GDM1 (cell line): ENCODE measurements at places on chromosomes 3 and 15.

DNA sequence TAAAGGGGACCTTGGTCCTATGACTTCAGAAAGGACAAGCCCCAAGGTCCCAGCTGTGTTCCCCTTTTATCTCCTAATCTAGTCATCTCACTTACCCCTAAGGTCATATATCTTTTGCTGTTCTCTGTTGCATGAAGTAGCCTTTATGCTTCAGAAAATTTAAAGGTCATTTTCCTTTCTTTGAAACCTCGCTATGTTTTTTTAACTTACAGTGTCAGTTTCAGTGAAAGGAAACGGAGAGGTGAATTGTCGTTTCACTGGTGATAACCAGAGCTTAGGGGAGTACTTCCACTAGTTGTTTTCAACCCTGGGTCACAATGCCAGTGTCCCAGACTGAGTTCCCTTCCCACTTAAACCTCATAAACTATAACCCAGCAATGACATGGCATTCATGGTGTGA, 357.4 kb downstream of the GAP43 start:
- no peak for DNase-seq

DNA sequence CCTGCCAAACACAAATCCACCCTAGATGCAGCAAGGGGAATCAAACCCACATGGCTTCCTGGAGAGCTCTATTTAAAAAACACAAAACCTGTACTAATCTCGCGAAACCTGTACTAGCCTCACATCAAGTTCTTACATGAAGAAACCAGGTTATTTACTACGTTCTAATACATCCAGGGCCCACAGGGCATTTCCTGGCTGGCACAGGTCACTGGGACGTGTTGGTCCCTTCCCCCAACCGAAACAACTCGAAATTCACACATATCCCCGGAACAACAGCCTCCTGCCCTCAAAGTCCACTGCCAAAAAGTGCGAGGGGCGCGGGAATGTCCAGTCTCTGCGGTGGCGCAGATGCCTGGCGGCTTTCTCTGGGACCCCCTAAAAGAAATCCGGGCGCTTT, 955 bp downstream of the CDCP1 start:
- DNase-seq, result no peak

DNA sequence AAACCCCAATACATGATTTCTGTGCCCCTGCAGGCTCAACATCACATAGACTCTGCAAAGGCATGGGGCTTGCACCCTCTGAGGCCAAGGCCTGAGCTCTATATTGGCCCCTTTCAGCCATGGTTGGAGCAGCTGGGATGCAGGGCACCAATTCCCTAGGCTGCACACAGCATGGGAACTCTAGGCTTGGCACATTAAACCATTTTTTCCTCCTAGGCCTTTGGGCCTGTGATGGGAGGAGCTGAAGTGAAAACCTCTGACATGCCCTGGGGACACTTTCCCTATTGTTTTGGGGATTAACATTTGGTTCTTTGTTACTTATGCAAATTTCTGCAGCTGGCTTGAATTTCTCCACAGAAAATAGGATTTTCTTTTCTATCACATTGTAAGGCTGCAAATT, 1629.5 kb downstream of the OTOL1 start:
- DNase-seq, result no peak

- DNase-seq, result peak; percentile 13
These were observed 5.9 kb upstream of the CALML4 start for GRCh38 chr15:68210821-68211655.

DNA sequence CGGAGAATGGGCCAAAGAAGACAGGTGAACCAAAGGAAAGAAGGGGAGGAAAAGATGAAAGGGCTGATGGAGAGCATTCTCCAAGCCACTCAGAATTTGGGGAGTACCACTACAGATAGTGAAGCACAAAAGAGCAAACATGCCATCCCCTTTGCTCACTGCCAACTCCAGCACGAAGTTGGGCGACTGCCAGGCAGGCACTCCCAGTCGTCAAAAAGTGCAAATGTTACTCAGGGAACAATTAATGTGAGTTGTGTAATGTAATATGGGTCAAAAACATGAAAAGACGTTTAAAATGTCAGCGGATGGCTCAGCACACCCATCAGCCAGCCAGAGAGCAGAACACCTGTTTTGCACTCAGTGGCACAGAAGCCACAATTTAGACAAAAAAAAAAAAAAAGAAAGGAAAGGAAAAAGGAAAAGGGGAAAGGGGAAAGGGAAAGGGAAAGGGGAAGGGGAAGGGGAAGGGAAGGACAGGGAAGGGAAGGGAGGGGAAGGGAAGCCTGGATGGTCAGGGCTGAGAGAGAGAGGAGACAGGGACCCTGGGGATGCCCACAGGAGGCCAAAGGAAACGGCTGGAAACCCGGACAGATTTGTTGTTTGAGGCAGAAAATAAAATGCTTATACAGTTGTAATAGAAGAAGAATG, 82.7 kb downstream of the COL8A1 start:
- no peak for DNase-seq

DNA sequence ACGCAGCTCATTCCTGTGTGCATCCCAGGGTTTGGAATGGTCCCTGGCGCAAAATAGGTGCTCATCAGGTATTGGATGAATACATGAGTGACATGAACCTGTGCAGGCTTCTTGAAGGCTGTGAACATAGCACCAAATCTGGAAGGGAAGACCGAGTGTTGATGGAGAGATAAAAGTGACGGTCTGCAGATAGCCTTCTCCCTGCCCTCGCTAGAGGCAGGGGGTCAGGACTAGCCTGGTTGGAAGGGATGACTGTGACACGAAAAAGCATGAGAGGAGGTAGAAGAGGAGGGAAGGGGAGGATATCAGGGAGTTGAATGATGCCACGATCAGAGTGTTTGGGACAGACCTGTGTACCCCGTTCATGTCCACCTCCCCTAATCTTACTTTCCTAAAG, 267.1 kb downstream of the XXYLT1 start:
- DNase-seq, result no peak

DNA sequence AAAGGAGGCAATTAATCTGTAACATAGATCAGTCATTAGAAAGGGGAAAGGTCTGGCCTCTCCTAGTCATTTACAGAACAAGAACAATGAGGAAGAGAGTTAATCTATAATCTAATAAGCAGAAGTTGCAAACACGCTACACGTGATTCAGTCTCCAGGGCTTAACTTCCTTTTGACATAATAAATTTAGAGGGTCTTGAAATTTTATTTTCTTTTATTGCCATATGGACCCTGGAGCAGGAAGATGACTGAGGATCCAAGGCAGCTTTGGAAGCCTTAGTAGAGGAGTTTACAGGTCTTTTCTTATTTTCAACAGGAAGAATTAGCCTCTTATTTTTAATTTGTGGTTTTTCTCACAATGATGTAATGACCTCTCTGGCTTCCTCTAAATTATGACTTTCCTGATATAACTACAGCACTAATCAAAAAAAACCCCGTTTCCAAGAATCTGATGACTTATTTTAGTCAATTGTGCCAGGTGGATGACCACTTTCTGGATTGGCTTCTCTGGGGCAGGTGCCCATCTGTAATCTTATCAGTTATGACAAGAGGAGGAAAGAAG, 32.2 kb downstream of the ADGRG7 start:
- no peak for DNase-seq

DNA sequence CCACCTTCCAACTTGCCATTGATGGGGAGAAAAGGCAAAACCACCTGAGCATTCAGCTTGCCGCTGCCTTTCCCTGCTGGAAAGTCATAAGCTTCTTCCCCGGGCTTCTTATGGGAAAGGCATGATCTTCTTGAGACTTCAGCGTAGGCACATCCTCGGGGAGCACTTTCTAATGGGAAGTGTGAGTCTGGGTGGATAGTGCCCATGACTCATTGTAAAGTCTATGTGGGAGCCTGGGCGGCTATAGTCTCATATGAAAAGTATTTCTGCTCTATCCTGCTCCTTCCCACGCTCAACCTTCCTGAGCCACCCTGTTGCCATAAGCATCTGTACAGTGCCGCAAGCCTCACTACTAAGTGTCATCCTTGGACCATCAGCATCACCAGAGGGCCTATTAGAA, 309.9 kb upstream of the THBS1 start:
- DNase-seq, result no peak
